ENCODE measurements at places on chromosomes 2 and 18. TPM values are rescaled to one million over a fixed set of nuclear protein-coding genes. Genes with fewer than 3 reads are reported as not detected.

DNA sequence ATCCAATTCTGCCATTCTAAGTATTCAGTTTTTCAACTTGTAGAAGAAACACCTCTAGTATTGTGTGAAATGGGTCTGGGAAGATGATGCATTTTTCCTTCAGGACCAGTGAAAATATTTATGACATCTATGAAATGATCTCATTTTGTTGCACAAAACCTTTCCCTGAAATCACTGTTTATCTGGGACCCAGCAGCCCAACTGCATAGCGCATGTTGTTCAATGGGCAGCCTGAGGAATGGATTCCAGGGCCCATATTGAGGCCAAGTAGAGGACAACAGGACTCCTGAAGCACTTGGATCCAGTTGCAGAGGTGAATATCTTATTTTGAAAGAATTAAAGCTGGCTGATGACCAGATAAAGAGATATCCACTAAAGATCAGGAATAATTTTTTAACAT, 7.3 kb downstream of the RBMS1 start:
- no peak for DNase-seq

Gene HOXD12
- 0.32 TPM for polyA plus RNA-seq

GRCh38 chr2:203498161-203498560, 36.9 kb downstream of the RAPH1 start:
- no peak for DNase-seq

- DNase-seq: peak; percentile 34
These were observed 15.3 kb downstream of the CNOT11 start for GRCh38 chr2:101267671-101268656.

Gene MAP3K19
- 0.73 TPM for polyA plus RNA-seq

- peak; percentile 31 for DNase-seq
These were observed 580.6 kb upstream of the SOX11 start for GRCh38 chr2:5111581-5111980.

DNA sequence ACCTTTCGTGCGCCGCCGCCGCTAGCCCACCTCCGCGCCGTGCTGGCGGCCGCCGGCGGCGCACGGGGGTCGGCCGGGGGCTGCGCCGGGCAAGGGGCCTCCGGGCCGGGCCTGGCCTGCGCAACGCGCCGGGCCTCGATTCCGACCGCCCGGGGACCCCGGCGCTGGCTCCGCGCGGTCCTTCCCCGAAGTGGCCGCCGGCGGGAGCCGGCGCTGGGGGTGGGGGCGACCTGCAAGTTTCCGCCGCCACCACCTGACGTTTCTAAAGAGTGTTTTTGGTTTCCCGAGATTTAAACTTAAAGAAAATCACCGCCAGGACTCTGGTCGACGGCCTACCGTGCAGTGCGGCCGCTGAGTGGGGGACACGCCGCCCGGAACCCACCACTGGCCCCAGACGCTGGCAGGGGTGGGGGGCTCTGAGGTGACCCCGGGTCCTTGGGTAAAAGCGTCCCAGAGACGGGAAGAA, 3.8 kb upstream of the GATA6 start:
- DNase-seq: no peak

Gene EVX2
- polyA plus RNA-seq: not detected

DNA sequence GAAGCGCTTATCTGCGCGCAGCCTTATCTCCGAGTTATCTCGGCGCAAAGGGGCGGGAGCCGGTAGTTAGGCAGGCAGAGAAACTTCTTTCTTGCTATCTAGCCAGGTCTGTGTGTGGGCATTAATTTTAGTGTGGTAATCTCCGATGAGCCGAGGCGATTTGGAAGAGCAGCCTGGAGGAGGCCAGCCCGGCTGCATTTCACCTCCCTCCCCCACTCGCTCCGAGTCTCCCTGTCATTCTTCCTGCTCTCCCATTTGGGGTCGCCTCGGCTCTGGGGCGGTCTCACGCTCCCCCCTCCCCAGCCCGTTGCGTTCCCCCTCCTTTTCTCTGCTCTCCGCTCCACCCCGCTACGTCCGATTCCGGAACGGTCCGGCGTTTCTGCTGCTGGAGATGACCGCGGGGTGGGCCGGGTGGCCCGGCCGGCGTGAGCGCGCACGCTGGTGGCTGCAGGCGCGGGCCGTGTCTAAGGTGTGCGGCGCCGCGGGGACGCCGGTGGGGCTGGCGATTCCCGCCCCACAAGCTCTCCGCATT, 566 bp downstream of the GATA6 start:
- no peak for DNase-seq
